Stimulated activated memory B cell treated with anti-CD40 and anti-IgM and Interleukin-4, amounts not matched to agents 10 μg/mL and 1 μg/mL and 100 μg/mL, for 72 hours (primary cell): ENCODE measurements at places on chromosomes 3 and 15.

DNA sequence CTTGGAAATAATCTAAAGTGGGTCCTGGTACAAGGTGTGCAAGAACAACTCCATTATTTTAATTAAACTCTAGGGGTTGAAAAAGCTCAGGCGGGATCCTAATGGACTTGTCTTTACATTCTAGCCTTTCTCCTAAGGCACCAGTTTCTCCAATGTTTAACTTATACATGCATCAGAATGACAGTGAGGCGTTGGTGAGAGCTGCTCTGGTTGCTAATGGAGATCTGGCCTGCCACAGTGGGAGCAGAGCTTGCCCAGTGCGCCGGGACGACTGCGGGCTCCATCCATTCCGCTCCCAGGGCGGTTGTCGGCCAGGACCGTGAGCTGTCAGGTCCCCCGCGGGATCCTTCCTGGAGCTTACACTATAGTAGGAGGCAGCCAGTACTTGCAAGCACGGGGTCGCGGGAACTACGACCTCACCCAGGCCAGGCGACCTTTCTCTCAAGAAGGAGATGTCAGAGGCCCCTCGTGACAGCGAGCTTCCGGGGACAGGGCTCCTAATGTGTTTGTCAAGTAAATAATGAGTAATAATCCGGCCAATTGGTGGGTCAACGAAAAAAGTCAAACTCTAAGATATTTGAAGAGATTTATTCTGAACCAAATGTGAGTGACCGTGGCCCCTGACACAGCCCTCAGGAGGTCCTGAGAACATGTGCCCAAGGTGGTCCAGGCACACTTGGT lies 991 bp upstream of the HIGD1A start:
- no peak for ATAC-seq

- no peak for ATAC-seq
Observed at GRCh38 chr15:52667597-52667996, 11.6 kb downstream of the ATOSA start.

DNA sequence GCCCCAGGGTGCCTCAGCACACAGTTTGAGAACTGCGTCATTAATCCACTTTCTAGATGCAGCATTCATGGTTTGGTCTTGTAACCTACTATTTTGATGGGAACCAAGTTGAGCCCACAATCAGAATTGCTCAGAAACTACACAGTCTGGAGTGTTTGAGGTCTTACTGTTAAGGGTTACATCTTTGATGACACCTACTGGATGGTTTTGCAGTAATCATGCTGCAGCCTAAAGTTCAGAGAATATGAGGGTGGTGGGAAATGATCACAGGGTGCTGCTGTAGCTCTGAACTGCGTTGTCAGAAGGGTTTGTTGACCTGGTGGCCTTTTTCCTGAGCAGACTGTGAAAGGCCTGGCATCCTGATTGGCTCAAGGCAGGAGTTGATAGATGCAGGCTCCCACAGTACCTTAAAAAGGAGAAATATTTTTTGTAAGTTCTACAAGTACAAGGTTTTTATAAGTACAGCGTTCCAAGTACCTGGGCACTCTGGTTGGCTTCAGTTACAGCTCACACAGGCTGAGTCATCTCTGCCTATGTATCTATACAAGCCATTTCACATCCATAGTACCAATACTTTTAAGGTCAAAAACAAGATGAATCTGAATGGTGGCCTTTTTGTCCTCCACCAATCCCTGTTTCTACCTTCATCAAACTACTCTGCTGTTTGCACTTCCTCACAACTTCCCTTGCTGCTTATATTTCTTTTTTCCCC lies 60.5 kb upstream of the ACKR4 start:
- no peak for ATAC-seq

DNA sequence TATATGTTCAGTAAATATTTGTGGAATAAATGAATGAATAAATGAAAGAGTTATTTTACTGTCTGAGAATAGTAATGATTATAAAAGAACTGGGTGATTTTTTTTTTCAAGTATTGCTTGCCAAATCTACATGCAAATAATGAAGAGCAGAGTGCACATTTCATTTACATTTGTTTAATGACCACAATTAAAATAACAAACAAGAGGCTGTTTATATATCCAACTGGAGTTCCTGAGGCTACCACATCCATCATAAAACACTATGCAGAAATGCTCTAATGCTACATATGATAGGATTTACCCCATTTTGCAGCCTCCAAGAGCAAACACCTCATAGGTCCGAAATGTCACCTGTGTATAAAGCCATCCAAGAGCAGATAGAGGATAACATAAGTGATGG lies 124.5 kb downstream of the ECT2 start:
- no peak for ATAC-seq

- ATAC-seq = no peak
Observed at GRCh38 chr3:194475978-194476377, 10.8 kb downstream of the ATP13A3 start.

DNA sequence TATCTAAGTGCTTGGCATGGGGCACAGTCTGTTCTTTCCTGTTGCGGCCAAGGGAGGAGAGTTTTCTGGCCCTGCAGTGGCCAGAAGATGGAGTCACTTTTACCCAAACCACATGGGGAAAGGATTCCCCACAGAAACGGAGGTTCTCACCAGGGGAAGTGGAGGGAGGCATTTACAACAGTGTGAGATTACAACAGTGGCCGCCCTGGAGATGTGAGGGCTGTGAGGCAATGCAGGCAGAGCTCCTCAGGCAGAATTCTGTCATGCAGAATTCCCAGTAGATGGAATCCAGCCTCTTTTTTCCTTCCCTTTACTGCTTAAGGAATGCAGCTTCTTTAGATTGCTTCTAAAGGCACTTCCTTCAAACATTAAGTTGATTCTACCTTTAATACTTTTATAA lies 83.1 kb downstream of the CACNA1D start:
- ATAC-seq = no peak

DNA sequence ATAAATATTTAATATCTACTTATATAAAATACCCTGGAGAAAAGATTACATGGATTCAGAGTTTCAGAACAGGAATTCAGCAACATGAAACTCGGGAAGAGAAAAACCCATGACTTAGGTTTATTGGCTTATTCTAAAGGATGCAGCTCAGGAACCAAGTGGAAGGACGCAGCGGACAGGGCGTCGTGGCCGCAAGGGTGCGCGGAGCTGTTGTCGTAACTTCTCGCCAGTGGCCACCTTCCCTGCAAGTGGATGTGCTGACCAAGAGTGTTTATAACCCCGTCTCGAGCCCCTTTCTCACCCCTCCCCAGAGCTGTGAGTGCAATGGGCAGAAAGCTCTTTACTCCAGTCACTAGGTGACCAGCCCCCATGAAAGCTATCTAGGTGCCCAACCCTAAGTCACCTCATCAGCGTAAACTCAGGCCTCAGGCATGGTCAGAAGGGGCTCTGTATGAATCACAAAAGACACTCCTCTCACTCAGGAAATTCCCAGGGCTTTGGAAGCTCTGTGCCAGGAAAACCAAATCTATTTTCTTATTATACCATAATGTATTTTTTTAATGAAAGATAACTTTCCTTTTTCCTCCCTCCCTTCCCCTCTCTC lies 77.3 kb downstream of the CHRNA7 start:
- no peak for ATAC-seq

DNA sequence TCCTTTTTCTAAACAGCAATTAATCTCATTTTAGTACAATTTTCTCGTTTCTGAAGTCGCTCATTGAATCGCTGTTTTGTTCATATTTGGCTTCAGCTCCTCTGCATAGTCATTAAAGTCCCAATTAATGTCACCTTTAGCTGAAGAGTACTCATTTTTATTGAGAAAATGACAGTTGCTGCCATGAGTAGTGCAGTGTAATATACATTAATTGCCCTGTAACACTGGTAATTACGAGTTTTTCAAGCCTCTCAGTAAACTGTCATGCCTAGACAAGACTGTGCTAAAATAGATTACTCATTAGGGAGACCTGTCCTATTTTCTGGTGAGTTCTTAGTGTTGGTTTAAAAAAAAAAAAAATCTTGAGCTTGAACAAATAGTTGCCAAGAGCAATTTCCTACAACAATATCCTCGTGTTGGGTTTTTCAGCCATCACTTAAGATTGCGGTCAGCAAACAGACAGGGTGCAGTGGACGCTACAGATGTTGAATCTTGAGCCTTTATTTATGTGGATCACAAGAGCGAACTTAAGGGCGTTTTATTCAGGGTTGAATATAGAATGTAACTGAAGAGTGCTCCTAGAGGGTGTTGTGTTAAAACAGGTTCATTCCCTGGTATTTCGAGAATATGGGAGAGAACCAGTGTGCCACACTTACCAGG lies 176.0 kb downstream of the CDIN1 start:
- no peak for ATAC-seq

DNA sequence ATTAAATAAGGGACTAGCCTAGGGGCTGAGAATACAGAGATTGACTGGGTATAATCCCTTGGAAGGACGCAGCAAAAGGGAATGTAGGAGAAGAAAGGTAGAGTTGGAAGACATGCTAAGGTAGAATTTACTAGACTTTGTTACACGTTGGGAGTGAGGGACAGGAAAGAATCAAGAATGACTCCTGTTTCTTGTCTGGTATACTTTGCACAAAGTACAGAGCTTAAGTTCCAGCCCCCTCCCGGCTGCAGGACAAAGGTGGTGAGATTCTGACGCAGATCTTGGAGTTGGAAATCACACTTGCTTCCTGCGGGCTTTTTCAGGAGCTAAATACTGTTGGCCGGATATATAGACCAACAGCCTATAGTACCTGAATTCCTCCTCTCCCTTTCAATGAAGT lies 895 bp downstream of the HYKK start:
- ATAC-seq = no peak

DNA sequence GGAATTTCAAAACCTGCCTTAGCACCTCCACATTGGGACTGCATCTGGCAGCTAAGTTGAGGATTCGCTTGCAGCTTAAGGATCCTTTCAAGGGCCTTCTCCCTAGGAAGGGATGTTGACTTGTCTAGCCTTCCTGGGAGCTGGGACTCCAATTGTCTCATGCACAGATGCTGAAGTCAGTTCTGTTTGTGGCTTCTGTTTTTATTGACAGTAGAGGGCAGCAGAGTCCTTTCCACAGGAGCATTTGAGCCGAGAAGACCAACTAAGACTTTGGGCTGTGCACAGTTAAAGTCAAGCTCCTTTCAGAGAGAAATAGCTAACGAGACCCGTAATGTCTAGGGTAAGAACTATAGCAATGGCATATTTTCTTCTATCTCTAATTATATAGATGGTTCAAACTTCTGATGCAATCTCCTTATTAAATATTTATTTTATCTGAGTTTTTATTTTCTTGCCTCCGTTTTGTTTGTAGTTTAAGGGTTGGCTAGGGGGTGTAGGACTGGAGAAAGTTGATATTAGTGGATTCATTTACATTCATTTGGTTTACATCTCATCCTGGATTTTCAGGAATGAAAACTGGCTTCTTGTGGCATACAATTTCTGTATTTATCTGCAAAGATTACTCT lies 59.7 kb upstream of the KBTBD8 start:
- ATAC-seq = no peak

GRCh38 chr3:122795674-122796195 lies 866 bp downstream of the SLC49A4 start:
- ATAC-seq = no peak

DNA sequence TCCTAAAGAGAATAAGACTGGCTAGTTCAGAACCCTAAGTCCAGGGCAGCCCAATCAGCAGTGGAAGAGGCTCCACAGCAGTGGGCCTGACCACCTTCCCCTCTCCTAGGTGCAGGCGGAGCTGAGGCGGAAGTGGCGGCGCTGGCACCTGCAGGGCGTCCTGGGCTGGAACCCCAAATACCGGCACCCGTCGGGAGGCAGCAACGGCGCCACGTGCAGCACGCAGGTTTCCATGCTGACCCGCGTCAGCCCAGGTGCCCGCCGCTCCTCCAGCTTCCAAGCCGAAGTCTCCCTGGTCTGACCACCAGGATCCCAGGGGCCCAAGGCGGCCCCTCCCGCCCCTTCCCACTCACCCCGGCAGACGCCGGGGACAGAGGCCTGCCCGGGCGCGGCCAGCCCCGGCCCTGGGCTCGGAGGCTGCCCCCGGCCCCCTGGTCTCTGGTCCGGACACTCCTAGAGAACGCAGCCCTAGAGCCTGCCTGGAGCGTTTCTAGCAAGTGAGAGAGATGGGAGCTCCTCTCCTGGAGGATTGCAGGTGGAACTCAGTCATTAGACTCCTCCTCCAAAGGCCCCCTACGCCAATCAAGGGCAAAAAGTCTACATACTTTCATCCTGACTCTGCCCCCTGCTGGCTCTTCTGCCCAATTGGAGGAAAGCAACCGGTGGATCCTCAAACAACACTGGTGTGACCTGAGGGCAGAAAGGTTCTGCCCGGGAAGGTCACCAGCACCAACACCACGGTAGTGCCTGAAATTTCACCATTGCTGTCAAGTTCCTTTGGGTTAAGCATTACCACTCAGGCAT lies 33.7 kb downstream of the VIPR1 start:
- ATAC-seq = no peak

- ATAC-seq = no peak
Observed at GRCh38 chr15:82972990-82973389, 13.0 kb upstream of the RAMAC start.

DNA sequence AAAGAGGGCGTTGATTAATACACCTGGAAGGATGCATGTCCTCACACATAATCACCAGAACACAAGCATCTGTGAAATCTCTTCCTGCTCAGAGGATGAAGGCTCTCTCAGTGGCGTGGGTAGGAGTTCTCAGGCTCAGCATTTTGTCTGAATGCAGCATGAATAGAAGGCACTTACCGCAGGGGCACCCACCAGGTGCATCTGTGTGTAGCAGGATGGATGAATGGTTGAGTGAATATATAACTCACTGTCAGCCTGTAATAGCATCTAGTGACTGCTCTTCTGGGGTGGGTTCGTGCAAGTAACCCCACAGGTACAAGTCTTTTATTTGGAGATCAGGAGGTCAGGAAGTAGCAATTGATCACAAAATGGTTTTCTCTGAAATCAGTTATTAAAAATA lies 143.0 kb downstream of the SQOR start:
- ATAC-seq = no peak

GRCh38 chr3:55198554-55198953 lies 270.7 kb upstream of the LRTM1 start:
- no peak for ATAC-seq

- peak; percentile 22 for ATAC-seq
Observed at GRCh38 chr3:191353022-191353777, 22.9 kb upstream of the UTS2B start.

- ATAC-seq = no peak
Observed at GRCh38 chr3:54621184-54621583, 306.7 kb downstream of the LRTM1 start.

GRCh38 chr3:52313774-52314188 lies 2.3 kb upstream of the DNAH1 start:
- ATAC-seq = peak; percentile 93

GRCh38 chr3:30309961-30310954 lies 296.1 kb upstream of the TGFBR2 start:
- ATAC-seq = no peak
